ENCODE measurements at places on chromosomes 2 and 18. TPM values are rescaled to one million over a fixed set of nuclear protein-coding genes. Genes with fewer than 3 reads are reported as not detected.

DNA sequence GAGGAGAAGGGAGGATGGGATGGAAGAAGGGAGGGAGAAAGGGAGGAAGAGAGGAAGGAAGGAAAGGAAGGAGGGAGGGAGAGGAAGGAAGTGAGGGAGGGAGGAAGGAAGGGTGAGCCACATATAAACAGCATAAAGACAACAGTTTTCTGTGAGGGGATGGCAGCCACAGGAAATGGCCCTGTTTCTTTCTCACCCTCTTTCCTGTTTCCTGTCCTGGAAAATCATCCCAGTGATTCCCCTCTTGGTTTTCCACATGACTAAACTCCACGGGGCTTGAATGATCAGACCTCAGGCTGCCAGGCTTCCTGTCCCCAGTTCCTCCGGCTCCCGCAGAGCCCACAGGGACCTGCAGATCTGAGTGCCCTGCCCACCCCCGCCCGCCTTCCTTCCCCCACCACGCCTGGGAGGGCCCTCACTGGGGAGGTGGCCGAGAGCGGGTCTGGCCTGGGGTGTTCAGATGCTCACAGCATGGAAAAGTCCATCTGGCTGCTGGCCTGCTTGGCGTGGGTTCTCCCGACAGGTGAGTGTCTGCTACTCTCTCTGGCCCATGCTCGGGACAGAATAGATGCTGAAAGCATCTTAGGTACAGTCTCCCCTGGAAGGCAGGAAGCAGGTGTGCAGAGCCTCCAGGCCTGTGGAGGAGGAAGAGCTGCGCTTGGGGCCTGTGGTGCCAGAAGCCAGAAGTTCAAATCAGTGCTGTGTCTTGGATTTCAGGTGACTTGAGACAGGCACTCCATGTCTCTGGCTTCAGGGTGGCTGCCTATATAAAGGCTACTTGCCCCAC lies at the start of gene SIGLEC15:
SIGLEC15 (plus strand) TSS at position 418 of the 787 bp plus-strand sequence; CDS start at position 472, 54 bp downstream.
- no peak within 1 kb of the TSS for H3K4me3 ChIP-seq
- H3K27me3 ChIP-seq, result no peaks in the 10 kb centered on the region
- no peak within 1 kb of the TSS for H3K27ac ChIP-seq
- no peak for DNase-seq
- peaks cover 20% of the 10 kb centered on the region for H3K4me1 ChIP-seq
- H3K36me3 ChIP-seq, result no peaks in the 10 kb centered on the region

Gene NUP35
- 42.5 TPM for total RNA-seq

Gene RUFY4
- total RNA-seq, result not detected

Gene SIX3
- total RNA-seq, result not detected

- no peaks in the 10 kb centered on the region for H3K36me3 ChIP-seq
- DNase-seq, result no peak
- H3K4me1 ChIP-seq, result no peaks in the 10 kb centered on the region
- no peaks in the 10 kb centered on the region for H3K27me3 ChIP-seq
- H3K4me3 ChIP-seq, result no peak overlapping the region
Measured at GRCh38 chr18:48548011-48548771, 9.4 kb downstream of the CTIF start.

- H3K27me3 ChIP-seq, result no peaks in the 10 kb centered on the region
- no peaks in the 10 kb centered on the region for H3K4me1 ChIP-seq
- H3K4me3 ChIP-seq, result no peak overlapping the region
- no peaks in the 10 kb centered on the region for H3K36me3 ChIP-seq
- H3K27ac ChIP-seq, result no peak overlapping the region
- DNase-seq, result no peak
Measured at GRCh38 chr2:240245706-240246105, 105.2 kb upstream of the OTOS start.

- H3K27me3 ChIP-seq, result no peaks in the 10 kb centered on the region
- no peaks in the 10 kb centered on the region for H3K4me1 ChIP-seq
- no peaks in the 10 kb centered on the region for H3K36me3 ChIP-seq
- no peak overlapping the region for H3K4me3 ChIP-seq
- H3K27ac ChIP-seq, result no peak overlapping the region
Measured at GRCh38 chr2:200091126-200091525, 135.7 kb downstream of the MAIP1 start.

Gene SERPINB11
- total RNA-seq, result not detected

Gene RFTN2
- total RNA-seq, result not detected

- no peaks in the 10 kb centered on the region for H3K36me3 ChIP-seq
- no peak overlapping the region for H3K4me3 ChIP-seq
- no peaks in the 10 kb centered on the region for H3K27me3 ChIP-seq
- no peaks in the 10 kb centered on the region for H3K4me1 ChIP-seq
Measured at GRCh38 chr2:162242586-162243280, 512 bp downstream of the FAP start.

Gene C2orf72
- total RNA-seq, result 0.18 TPM

DNA sequence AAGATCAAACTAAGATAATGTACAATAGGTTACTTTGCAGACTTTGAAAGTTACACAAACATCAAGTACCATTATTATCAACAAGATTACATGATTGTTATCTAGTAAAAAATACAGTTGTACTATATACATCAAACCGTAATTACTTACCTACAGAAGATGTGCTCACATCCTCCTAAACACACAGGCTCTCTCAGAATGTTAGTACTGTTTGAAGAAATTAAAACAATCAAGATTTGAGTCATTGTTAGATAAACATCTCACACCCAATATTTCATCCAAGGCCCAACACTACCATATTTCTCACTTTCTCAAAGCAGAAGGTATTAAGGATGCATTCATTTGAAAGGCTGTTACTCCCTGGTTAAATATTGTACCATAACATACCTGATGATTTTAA lies 12.6 kb downstream of the BARD1 start:
- H3K27ac ChIP-seq, result no peak overlapping the region
- no peaks in the 10 kb centered on the region for H3K4me1 ChIP-seq
- DNase-seq, result no peak
- no peaks in the 10 kb centered on the region for H3K36me3 ChIP-seq
- H3K4me3 ChIP-seq, result no peak overlapping the region

GRCh38 chr18:61808286-61808685 lies 84.5 kb downstream of the RNF152 start:
- DNase-seq, result no peak
- no peak overlapping the region for H3K4me3 ChIP-seq
- no peaks in the 10 kb centered on the region for H3K27me3 ChIP-seq
- no peaks in the 10 kb centered on the region for H3K4me1 ChIP-seq

DNA sequence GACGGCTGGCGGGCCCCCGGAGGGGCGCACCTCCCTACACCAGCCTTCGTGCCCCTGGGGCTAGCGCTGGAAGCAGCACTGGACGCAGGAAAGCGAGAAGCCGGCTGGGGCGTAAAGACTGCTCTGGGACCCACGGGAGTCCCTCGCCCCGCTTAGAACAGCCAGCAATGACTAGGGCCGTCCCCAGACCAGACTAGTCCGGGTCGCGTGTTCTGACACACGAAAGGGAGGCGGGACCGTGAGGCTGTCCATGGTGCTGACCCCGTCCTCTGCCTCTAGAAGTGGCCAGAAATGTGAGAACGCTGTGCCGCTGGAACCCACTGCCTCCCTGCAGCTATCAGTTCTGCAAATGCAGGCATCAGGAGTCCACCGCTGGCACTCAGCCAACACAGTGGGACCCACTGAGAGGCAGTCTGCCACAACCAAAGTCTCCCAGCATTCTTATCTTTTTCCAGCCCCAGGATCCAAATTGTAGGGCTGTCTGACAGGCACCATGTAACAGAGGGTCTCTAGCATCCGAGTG lies at the start of gene UCN:
UCN (minus strand) TSS at position 87 of the 523 bp plus-strand sequence. CDS start 550 bp downstream, outside the sequence.
- H3K27ac ChIP-seq, result no peak within 1 kb of the TSS
- no peak within 1 kb of the TSS for H3K4me3 ChIP-seq
- DNase-seq, result no peak

DNA sequence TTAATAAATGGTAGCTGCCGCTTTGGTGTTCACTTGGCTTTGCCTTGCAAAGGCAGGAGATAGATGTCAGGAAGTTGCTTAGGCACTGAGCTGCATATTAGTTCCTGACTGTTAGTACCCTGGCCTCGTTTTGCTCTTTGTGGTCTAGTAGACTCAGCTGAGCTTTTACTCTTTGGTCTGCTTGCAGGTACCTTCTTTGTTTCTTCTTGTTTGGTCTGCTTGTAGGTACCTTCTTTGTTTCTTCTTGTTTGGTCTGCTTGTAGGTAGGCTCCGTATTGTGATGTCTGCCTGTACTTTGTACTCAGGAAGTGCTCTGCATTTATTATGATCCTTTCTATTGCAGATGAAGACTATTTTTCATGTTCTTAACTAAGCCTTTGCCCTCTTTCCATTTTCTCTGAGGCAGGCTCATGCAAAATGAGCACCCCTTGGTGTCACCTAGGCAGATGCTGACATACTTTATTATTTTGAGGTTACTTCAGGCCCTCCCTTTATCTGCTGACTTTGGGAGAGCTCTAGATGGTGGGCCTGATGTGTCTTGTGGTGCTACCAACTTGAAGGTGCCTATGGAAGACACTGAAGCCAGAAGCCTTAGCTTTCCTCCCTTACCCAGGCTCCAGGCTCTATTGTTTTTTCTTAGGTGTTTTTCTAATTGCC lies 6.0 kb downstream of the RPIA start:
- H3K4me1 ChIP-seq, result peaks cover 32% of the 10 kb centered on the region
- H3K27ac ChIP-seq, result no peak overlapping the region
- H3K27me3 ChIP-seq, result no peaks in the 10 kb centered on the region
- H3K36me3 ChIP-seq, result peaks cover 6% of the 10 kb centered on the region
- DNase-seq, result peak; percentile 36
- peak overlapping the region; percentile 19 for H3K4me3 ChIP-seq

Gene CNTNAP5
- not detected for total RNA-seq

- H3K36me3 ChIP-seq, result no peaks in the 10 kb centered on the region
- H3K4me1 ChIP-seq, result no peaks in the 10 kb centered on the region
- H3K27me3 ChIP-seq, result no peaks in the 10 kb centered on the region
- H3K27ac ChIP-seq, result no peak overlapping the region
Measured at GRCh38 chr2:111239581-111240249, 119.0 kb downstream of the BCL2L11 start.

DNA sequence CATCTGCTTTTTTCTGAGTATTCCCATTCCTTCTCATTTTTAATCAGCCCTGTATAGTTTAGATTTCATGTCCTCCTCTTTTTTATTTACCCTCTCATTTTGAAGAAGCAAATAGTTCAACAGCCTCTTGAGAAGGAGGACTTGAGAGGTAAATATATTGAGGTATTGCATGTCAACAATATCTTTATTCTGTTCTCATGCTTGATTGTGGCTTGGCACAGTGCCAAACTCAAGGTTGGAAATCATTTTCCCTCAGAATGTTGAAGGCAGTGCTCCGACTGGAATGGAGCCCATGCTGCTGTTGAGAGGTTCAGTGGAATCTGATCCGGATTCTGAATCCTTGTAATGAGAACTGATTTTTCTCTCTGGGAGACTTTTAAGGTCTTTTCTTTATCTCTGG lies 31.0 kb upstream of the GALNT3 start:
- H3K27me3 ChIP-seq, result no peaks in the 10 kb centered on the region
- H3K36me3 ChIP-seq, result no peaks in the 10 kb centered on the region
- no peaks in the 10 kb centered on the region for H3K4me1 ChIP-seq
- H3K27ac ChIP-seq, result no peak overlapping the region
- no peak for DNase-seq
- no peak overlapping the region for H3K4me3 ChIP-seq

- no peaks in the 10 kb centered on the region for H3K27me3 ChIP-seq
- no peak overlapping the region for H3K4me3 ChIP-seq
- no peak for DNase-seq
- H3K4me1 ChIP-seq, result no peaks in the 10 kb centered on the region
Measured at GRCh38 chr18:68735483-68736343, 20.8 kb upstream of the TMX3 start.

DNA sequence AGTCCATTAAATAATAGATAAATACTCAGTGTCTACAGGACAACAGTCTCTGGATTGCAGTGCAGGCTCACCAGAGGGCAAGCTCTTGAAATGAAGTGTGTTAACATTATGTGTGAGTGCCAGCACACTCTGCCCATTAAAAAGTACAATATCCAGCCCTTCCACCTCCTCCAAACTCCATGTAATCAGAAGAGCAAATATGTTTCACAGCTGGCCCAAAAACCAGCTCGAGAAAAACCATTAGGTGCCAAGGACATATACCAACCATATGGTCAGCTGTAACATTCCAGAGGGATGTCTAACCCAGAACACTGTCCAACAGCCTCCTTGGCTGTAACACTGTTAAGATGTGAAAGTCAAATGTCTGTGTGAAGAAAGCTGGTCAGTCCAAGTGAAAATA lies 112.2 kb downstream of the ZNF385B start:
- no peaks in the 10 kb centered on the region for H3K4me1 ChIP-seq
- H3K4me3 ChIP-seq, result no peak overlapping the region
- no peak overlapping the region for H3K27ac ChIP-seq

DNA sequence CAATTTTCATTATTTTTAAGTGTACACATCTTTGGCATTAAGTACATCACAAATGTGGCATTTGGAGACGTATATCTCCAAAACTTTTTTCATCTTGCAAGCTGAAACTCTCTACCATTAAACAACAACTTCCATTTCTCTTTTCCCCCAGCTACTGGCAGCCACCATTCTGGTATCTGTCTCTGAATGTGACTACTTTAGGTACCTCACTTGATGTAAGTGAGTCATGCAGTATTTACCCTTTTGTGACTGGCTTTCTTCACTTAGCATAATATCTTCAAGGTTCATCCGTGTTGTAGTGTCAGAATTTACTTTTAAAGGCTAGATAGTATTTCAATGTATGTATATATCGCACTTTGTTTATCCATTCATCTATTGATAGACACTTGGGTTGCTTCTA lies 17.0 kb downstream of the BABAM2 start:
- H3K27me3 ChIP-seq, result no peaks in the 10 kb centered on the region
- H3K27ac ChIP-seq, result no peak overlapping the region
- DNase-seq, result no peak
- no peaks in the 10 kb centered on the region for H3K36me3 ChIP-seq
- H3K4me1 ChIP-seq, result no peaks in the 10 kb centered on the region
- H3K4me3 ChIP-seq, result no peak overlapping the region

GRCh38 chr2:120820953-120821279 lies 85.2 kb downstream of the GLI2 start:
- H3K4me3 ChIP-seq, result no peak overlapping the region
- no peaks in the 10 kb centered on the region for H3K36me3 ChIP-seq
- no peak for DNase-seq

DNA sequence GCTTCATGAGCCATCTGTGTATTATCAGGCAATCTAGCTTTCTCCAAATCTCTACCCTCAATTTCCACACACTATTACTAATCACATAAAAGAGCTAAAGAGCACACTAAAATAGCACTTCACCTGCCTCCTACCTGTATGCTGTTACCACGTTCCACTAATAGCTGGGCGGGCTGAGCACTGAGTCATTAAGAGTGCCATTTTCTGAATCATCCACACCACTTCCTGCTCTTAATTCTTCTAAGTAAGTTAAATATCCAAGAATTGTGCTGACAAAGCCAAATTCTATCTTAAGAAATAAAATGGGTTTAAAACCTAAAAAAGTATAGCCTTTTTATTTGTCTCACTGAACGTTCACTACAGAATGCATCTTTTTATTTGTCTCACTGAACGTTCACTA lies 35.7 kb downstream of the NOL10 start:
- DNase-seq, result no peak
- no peaks in the 10 kb centered on the region for H3K27me3 ChIP-seq

Gene ANKRD44
- 150 TPM for total RNA-seq

Gene SPDYA
- total RNA-seq, result 0.83 TPM

Measured in CD8-positive, alpha-beta memory T cell (primary cell).